ENCODE measurements at places on chromosomes 11 and 22.

GRCh38 chr11:63289658-63290057 is 46.3 kb upstream of the SLC22A25 start:
- no peak overlapping the region for H3K27ac ChIP-seq
- no peak overlapping the region for H3K4me3 ChIP-seq
- no peaks in the 10 kb centered on the region for H3K27me3 ChIP-seq
- no peaks in the 10 kb centered on the region for H3K36me3 ChIP-seq
- DNase-seq: no peak
- H3K4me1 ChIP-seq: no peaks in the 10 kb centered on the region

GRCh38 chr22:41517172-41518047 is 26.9 kb downstream of the POLR3H start:
- peak; percentile 89 for DNase-seq
- no peaks in the 10 kb centered on the region for H3K27me3 ChIP-seq
- no peak overlapping the region for H3K4me3 ChIP-seq
- peaks cover 38% of the 10 kb centered on the region for H3K36me3 ChIP-seq
- H3K27ac ChIP-seq: peak overlapping the region; percentile 27

GRCh38 chr22:26632422-26633155 is 10.8 kb downstream of the CRYBA4 start:
- no peaks in the 10 kb centered on the region for H3K27me3 ChIP-seq
- no peak for DNase-seq
- no peaks in the 10 kb centered on the region for H3K4me1 ChIP-seq
- H3K27ac ChIP-seq: no peak overlapping the region

GRCh38 chr22:21451545-21452520 is 15.4 kb upstream of the TMEM191C start:
- no peaks in the 10 kb centered on the region for H3K4me1 ChIP-seq
- DNase-seq: no peak
- H3K4me3 ChIP-seq: no peak overlapping the region
- peaks cover 8% of the 10 kb centered on the region for H3K36me3 ChIP-seq
- H3K27ac ChIP-seq: no peak overlapping the region

DNA sequence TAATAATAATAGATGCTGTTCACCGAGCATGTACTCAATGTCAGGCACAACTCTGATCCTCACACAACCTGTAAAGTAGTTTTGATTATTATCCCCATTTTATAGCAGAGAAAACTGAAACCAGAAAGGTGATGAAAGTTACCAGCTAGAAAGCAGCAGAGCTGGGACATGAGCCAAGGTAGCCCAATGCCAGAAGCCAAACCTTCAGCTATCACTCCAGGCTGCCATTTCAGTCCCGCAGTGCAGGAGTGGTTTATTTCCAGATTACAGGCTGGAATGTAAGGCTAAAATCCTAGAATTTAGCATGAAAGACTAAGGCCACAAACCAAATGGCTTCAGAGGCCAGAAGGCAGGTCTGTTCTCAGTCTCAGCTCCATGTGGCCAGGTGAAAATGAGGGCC is 108.8 kb downstream of the TENM4 start:
- H3K4me1 ChIP-seq: no peaks in the 10 kb centered on the region
- H3K27me3 ChIP-seq: no peaks in the 10 kb centered on the region
- no peak for DNase-seq
- H3K27ac ChIP-seq: no peak overlapping the region

GRCh38 chr22:24230911-24231656 is 13.8 kb downstream of the GGT5 start:
- no peak for DNase-seq
- no peaks in the 10 kb centered on the region for H3K36me3 ChIP-seq
- H3K27me3 ChIP-seq: no peaks in the 10 kb centered on the region
- no peaks in the 10 kb centered on the region for H3K4me1 ChIP-seq

GRCh38 chr22:45286854-45287551 is 2.3 kb downstream of the UPK3A start:
- H3K4me3 ChIP-seq: no peak overlapping the region
- peaks cover 7% of the 10 kb centered on the region for H3K4me1 ChIP-seq
- H3K27me3 ChIP-seq: no peaks in the 10 kb centered on the region
- no peaks in the 10 kb centered on the region for H3K36me3 ChIP-seq
- no peak for DNase-seq

GRCh38 chr11:130301002-130301401 is 13.7 kb downstream of the ZBTB44 start:
- H3K4me3 ChIP-seq: no peak overlapping the region
- no peak for DNase-seq
- no peaks in the 10 kb centered on the region for H3K36me3 ChIP-seq
- no peak overlapping the region for H3K27ac ChIP-seq
- H3K27me3 ChIP-seq: no peaks in the 10 kb centered on the region
- no peaks in the 10 kb centered on the region for H3K4me1 ChIP-seq

- no peak for DNase-seq
- no peak overlapping the region for H3K4me3 ChIP-seq
- H3K4me1 ChIP-seq: peaks cover 18% of the 10 kb centered on the region
- peak overlapping the region; percentile 87 for H3K27ac ChIP-seq
Measured at GRCh38 chr22:27684901-27685300, 116.7 kb downstream of the MN1 start.

DNA sequence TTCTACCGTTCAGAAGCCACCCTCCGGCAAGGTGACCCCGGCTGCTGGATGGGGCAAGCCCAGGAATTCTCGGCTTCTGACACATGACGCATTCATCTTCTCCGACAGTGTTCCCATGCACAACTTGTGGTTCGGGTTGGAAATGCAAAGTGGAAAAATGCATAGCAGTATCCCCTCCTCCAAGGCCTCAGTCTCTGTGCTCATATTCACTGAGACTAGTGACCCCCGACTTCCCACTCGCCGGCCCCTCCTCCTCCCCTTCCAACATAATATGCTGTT is 70.0 kb upstream of the NTM start:
- no peak overlapping the region for H3K4me3 ChIP-seq
- H3K4me1 ChIP-seq: no peaks in the 10 kb centered on the region
- no peaks in the 10 kb centered on the region for H3K27me3 ChIP-seq
- no peak overlapping the region for H3K27ac ChIP-seq
- no peak for DNase-seq
- no peaks in the 10 kb centered on the region for H3K36me3 ChIP-seq

- no peaks in the 10 kb centered on the region for H3K4me1 ChIP-seq
- H3K36me3 ChIP-seq: no peaks in the 10 kb centered on the region
- no peak overlapping the region for H3K27ac ChIP-seq
- H3K4me3 ChIP-seq: no peak overlapping the region
Measured at GRCh38 chr22:21984793-21985192, 2.2 kb upstream of the TOP3B start.

- H3K27me3 ChIP-seq: no peaks in the 10 kb centered on the region
- H3K27ac ChIP-seq: no peak overlapping the region
- no peak for DNase-seq
- no peak overlapping the region for H3K4me3 ChIP-seq
Measured at GRCh38 chr11:75334402-75334891, 17.0 kb downstream of the ARRB1 start.

DNA sequence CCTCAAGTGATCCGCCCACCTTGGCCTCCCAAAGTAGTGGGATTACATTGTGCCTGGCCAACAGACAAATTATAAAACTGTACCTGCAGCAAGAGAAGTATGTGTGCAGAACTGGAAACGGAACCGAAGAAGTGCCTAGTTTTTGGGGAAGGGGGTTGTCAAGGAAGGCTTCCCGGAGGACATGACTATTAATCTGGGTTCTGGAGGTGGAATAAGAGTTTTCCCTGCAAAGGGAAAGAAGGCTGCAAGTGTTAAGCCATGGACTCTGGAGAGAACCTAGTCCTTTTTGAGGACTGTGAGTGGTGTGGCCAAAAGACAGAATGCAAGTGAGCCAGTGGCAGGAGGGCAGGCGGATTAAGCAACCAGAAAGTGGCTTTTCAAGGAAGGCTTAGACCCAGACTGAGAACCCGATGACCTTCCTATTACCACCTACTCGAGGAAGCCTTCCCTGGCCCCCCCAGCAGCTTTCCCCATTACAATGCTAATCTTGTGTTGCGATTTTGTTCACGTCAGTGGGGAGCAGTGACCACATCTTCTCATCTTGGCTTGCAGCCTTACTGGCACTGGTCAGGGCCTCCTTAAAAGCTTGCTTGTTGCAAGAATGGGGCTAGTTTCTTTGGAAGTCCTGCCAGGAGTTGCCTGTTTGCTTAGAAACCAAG is 5.7 kb upstream of the SEPTIN3 start:
- H3K4me3 ChIP-seq: no peak overlapping the region
- H3K27ac ChIP-seq: no peak overlapping the region
- DNase-seq: no peak
- H3K4me1 ChIP-seq: no peaks in the 10 kb centered on the region
- H3K27me3 ChIP-seq: no peaks in the 10 kb centered on the region

GRCh38 chr11:122709039-122709760 is 53.7 kb downstream of the UBASH3B start:
- no peaks in the 10 kb centered on the region for H3K36me3 ChIP-seq
- H3K4me1 ChIP-seq: no peaks in the 10 kb centered on the region
- no peak overlapping the region for H3K27ac ChIP-seq
- no peak for DNase-seq

DNA sequence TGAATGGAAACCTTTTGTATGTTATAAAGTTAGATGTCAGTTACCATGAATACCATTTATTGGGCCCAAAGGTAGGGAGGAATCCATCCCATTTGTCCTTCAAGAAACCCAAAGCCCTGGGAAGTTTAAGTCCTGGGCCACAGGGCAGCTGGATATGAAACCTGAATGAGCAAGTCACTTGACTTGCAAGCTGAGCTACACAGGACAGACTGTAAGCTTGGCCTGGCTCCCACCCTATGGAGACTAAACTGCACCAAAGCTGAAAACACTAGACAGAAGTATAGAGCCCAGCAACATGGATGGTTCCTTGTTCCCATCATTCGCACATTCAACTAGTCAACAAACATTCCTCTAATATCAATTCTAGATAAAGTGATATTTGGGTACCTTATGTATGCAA is 71.3 kb downstream of the KCNC1 start:
- no peak for DNase-seq
- no peaks in the 10 kb centered on the region for H3K27me3 ChIP-seq
- H3K4me1 ChIP-seq: no peaks in the 10 kb centered on the region
- no peak overlapping the region for H3K4me3 ChIP-seq
- no peak overlapping the region for H3K27ac ChIP-seq

DNA sequence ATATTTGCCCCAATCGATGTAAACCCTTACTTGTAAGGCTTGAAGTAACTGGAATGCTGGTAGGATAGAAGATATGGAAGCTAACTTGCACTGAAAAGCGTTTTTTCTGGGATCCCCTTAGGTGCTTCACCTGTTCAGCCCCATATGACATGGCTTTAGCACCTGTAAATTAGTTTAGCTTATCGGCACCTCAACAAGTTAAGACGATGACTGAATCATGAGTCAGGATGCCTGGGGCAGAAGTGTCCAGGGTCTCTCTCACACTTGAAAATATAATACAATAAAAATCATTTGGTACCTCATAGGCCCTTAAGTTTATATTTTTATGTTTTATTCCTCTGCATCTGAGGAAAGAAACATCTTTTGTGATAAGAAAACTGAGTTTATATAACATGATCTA is 409.2 kb upstream of the LRRC4C start:
- no peak overlapping the region for H3K4me3 ChIP-seq
- no peak overlapping the region for H3K27ac ChIP-seq
- no peaks in the 10 kb centered on the region for H3K4me1 ChIP-seq
- DNase-seq: no peak

DNA sequence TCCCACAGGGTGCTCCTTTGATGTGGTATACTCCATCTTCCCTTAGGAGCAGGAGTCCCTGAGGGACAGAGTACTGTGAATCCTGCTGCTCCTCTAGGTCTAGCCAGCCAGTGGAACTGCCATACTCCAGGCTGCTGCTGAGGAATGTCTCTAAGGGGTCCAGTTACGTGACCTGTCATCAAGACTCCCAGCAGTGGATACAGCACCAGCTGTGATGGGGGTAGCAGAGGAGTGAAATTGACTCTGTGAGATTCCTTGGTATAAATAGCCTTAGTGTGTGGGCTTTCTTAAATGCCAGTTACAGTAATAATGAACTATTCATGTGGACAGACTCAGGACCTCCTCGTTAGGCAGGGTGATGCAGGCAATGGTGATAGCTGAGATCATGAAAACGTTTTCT is 140.4 kb upstream of the LUZP2 start:
- no peak overlapping the region for H3K27ac ChIP-seq
- no peaks in the 10 kb centered on the region for H3K36me3 ChIP-seq
- H3K27me3 ChIP-seq: no peaks in the 10 kb centered on the region
- DNase-seq: no peak
- H3K4me3 ChIP-seq: no peak overlapping the region
- H3K4me1 ChIP-seq: no peaks in the 10 kb centered on the region

GRCh38 chr11:40168414-40168813 is 1291.0 kb downstream of the LRRC4C start:
- no peak for DNase-seq
- no peak overlapping the region for H3K4me3 ChIP-seq
- no peaks in the 10 kb centered on the region for H3K4me1 ChIP-seq
- no peaks in the 10 kb centered on the region for H3K27me3 ChIP-seq

- H3K36me3 ChIP-seq: no peaks in the 10 kb centered on the region
- H3K4me1 ChIP-seq: no peaks in the 10 kb centered on the region
- no peak overlapping the region for H3K27ac ChIP-seq
- DNase-seq: no peak
- no peak overlapping the region for H3K4me3 ChIP-seq
Measured at GRCh38 chr22:43101306-43101705, 9.2 kb upstream of the BIK start.

GRCh38 chr11:96331699-96332116 is 11.3 kb downstream of the MAML2 start:
- no peaks in the 10 kb centered on the region for H3K27me3 ChIP-seq
- DNase-seq: no peak
- H3K4me3 ChIP-seq: no peak overlapping the region
- H3K36me3 ChIP-seq: no peaks in the 10 kb centered on the region
- no peak overlapping the region for H3K27ac ChIP-seq

DNA sequence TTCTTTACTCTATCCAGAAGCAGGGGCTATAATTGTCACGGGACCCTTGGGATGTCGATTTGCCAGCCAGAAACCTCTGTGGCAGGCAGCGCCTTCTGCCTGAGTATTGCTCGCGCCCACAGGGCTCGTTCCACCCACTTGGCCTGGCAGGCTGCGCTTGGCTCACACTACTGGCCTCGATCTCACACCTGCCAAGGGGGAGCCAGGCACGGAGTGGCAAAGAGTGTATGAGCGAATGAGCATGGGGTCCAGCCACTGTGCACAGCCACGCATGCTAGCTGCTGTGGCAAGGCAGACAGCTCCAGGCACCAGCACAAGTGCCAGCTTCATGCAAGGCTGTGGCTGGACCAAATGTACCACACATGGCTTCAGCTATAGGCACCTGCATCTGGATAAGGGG is 599.8 kb downstream of the DLG2 start:
- H3K4me3 ChIP-seq: no peak overlapping the region
- no peak overlapping the region for H3K27ac ChIP-seq
- no peak for DNase-seq

- peak; percentile 24 for DNase-seq
- no peaks in the 10 kb centered on the region for H3K27me3 ChIP-seq
- no peaks in the 10 kb centered on the region for H3K4me1 ChIP-seq
- no peaks in the 10 kb centered on the region for H3K36me3 ChIP-seq
Measured at GRCh38 chr11:112163875-112164685, at the start of gene IL18. IL18 (minus strand) TSS chr11:112164094; CDS start chr11:112155053, 9,041 bp downstream.

Measured in ascending aorta (tissue), 2 donors.